Fibroblast of mammary gland (primary cell): ENCODE measurements at places on chromosomes 4 and X.

GRCh38 chrX:16587836-16588235, 62.1 kb upstream of the S100G start:
- DNase-seq: peak; percentile 35

GRCh38 chr4:181158971-181159370, 1084.2 kb upstream of the TENM3 start:
- no peak for DNase-seq

DNA sequence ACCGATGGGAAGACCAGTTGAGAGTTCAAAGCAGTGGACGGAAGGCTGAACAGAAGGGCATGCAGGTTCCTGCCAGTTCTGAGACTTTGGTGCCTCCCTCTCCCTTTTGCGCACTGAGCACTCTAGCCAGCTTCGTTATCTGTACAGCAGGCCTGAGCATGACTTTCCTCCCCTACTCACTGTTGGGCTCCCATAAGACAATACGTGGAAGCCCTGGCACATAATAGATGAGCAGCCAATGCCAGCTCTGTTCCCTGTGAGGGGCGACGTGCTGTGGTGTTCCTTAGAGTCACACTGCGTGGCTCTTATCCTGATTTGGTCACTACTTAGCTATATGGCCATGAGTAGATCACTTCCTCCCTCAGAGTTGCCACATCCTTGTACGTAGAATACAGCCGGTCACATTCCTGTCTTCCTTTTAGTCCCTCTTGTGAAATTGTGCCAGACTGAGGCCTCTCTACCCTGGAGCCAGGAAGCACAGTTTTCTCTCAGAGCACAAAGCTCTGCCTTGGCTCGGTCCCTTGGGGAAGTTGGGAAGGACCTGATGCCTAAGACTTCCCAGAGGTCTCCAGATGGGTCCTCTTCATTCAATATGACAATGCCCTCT, 160.4 kb upstream of the MAMLD1 start:
- peak; percentile 78 for DNase-seq

- peak; percentile 86 for DNase-seq
Measured at GRCh38 chr4:37726666-37727065, 40.5 kb upstream of the RELL1 start.

- no peak for DNase-seq
Measured at GRCh38 chr4:5801696-5802095, 90.7 kb downstream of the EVC start.

- DNase-seq: no peak
Measured at GRCh38 chrX:39724544-39724943, 373.2 kb downstream of the BCOR start.

GRCh38 chr4:37685161-37685822, 884 bp downstream of the RELL1 start:
- peak; percentile 87 for DNase-seq

GRCh38 chr4:80685214-80685613, 345.3 kb upstream of the BMP3 start:
- DNase-seq: no peak

DNA sequence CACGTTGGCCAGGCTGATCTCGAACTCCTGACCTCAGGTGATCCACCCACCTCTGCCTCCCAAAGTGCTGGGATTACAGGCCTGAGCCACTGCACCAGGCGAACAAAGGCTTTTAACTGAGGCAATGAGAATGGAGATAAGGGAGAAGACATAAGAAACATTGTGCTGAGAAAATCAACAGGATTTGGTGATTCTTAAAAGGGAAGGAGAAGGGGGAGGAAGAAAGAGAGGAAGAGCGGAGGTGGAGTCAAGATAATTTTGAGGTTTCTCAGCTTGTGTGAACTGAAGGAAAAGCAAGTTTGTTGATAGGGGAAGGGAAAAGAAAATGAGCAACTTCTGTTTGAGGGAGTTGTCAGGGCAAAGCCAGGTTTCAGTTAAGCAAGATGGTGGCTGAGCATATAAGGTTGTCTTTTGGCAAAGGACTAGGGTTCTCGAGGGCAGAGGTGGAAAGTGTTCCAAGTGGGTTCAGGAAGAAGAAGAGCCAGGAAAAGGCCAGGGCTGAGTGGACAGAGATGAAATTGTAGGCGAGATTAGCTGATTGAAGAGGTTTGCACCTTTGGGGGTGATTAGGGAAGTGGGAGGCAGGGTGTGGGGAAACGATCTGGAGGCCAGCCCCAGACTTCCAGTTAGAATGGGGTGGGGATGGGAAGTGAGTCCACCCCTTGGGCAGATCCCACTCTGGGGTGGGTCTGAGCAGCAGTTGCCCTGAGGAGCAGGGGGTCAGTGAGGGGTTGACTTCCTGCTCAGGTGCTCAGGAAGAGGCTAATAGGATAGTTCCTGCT, 7.8 kb downstream of the DOCK11 start:
- no peak for DNase-seq

DNA sequence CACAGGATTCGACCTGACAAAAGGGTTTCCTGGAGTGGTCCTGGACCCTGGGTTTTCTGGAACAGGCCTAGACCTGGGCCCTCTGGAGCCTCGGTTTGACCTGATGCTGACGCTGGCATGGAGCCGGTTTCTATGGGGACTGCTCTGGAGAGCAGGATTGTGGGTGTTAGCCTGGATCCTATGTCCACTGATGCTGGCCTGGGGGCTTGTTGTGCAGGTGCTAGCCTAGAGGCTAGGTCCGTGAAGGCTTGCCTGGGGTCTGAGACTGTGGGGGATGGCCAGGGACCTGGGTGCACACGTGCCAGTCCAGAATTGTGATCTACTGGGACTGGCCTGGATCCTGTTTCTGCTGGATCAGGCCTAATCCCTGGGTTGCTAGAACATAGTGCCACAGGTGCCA, 173.1 kb downstream of the TMEM47 start:
- no peak for DNase-seq

GRCh38 chr4:13985837-13986236, 358.3 kb upstream of the BOD1L1 start:
- DNase-seq: peak; percentile 62

DNA sequence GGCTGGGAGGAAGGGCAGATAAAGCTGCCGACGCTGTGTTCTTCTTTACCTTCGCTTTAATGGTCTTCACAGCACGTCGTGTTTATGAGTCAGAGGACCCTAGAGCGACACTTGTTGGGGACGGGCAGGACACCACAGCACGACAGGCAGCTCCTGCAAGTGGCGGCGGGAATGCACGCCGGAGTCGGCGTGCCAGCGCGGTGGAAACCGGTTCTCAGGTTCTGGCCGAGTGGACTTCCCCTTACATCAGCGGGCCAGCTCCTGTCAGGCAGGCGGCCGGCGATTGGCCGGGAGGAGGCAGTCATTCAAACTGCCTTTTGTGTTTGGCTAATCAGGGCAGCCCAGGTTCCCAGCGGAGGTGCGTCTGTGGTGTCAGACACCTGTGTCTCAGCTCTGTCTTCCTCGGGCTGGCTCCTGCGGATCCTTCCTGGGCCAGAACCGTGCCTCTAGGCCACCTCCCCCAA, 150.9 kb downstream of the SHROOM3 start:
- DNase-seq: no peak

DNA sequence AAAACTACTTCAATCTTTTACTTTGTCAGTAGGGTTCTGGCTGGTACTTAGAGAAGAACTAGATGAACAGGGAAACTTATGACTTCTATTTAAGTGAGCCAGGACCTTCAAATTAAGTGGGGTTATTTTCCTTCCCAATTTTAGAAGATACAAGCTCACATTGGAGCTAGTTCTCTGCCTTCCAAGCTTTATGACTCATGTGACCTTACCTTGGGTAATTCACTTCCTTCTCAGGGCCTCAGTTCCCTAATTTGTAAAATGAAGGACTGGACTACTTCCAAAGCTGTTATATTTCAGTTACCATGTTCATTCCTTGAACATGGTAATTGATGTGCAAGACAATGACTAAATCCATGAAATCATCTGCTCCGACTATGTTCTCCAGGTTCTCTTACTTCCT, 32.0 kb upstream of the DCX start:
- DNase-seq: no peak

DNA sequence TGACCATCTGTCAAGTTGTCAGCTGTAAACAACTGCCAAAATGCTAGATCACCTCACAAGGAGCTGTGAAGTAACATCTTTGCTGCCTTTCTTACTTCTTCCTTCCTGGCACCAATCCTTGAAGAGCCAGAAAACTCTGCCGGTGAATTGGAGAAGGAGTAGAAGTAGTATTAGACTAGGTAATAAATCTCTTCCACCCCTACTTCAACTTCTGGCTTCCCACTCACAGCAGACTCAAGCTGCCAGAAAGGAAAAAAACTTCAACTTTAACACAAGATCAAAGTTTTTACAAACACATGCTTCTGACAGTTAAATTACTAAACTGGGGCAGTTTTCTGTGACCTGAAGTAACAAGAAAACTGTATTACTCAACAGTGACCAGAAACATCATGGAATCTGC, 164.7 kb upstream of the SLC7A11 start:
- DNase-seq: peak; percentile 35

DNA sequence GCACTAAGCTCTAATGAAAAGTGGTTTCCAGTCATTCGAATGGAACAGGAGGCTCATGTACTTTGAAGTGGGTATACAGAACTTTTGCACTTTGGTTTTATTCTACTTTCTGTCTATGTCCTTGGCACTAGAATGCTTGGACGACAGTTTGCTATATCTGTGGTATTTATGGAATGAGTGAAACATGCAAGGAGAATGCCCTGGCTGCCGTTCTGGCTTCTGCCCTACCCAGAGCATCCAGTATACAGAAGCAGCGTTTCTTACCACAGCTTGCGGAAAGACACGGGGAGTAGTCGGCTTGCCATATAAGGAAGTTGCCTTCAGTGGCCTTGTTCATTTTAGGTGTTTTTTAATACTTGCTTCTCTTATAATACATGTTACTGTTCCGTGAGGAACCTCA, 98.0 kb downstream of the TBL1X start:
- peak; percentile 73 for DNase-seq

DNA sequence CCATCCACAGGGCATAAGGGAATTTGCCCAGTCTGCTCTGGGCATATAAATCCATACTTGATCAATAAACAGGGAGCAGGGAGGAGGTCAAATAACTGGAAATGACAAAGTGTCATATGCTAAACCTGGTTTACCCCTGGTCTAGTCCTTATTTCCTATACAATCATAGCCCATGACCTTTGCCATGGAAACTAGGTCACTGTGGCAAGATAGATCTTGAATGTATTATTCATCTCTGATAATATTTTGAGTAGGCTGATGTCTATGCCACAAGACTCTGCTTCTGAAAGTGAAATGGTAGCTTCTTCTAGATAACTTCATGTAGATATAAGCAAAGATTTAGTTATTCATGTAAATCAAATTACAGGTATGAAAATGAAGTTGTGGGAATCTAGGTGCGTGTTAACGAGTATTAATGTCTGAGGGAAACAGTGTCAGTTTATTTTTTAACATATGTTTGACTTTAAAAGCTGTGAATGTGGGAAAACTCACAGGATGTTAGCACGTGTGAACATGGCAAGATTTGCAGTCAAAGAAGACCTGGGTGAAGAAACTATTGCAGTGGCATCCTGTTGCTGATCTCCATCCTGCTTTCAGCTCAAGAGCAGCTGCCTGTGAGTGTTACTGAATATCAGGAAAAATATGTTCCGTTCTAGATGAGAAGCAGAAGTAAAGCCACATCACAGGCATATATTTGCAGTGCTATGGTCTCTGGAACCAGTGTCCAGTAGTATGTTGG, 81.8 kb upstream of the NDP start:
- no peak for DNase-seq

- DNase-seq: peak; percentile 62
Measured at GRCh38 chr4:20279381-20279780, 27.7 kb downstream of the SLIT2 start.

- no peak for DNase-seq
Measured at GRCh38 chr4:5895287-5895686, 2.4 kb upstream of the CRMP1 start.

DNA sequence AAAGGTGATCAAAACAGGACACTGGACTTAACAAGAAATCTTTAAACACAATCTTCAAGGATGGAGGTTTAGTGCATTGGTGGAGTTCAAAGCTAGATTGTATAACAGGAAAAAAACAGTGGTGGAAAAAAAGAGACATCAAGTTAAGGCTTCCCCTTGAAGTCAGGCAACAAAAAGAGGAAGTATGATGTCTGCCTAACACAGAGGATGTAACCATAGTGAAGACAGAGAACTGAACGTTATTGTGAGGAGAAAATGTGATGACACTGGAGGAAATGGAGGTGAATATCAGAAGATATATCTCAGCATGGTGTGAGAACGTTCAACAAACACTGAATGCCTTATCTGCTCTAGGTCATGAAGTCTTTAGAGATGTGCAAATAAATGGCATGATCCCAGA, 192.4 kb upstream of the AR start:
- DNase-seq: no peak

GRCh38 chr4:114615435-114615834, 16.8 kb downstream of the UGT8 start:
- DNase-seq: no peak

DNA sequence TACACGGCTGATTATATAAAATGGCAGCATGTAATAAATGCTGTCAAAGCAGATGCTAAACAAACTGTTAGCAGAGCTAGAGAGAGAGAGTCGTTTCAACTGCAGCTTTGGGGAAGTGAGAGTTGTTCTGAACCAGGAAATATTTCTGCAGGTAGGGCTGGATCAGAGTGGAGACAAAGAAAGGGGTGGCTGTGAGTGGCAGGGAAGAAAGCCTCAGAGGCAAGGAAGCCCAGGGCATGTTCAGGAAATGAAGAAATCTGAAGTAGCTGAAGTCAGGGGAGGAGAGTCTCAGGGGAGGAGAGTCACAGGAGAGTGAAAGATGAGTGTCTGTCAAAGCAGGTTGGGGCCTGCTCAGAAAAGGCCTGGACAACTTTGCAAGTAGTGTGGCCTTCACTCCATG, 48.4 kb upstream of the RPS6KA3 start:
- no peak for DNase-seq

GRCh38 chrX:134875671-134876070, 115.1 kb upstream of the SMIM10 start:
- DNase-seq: no peak

DNA sequence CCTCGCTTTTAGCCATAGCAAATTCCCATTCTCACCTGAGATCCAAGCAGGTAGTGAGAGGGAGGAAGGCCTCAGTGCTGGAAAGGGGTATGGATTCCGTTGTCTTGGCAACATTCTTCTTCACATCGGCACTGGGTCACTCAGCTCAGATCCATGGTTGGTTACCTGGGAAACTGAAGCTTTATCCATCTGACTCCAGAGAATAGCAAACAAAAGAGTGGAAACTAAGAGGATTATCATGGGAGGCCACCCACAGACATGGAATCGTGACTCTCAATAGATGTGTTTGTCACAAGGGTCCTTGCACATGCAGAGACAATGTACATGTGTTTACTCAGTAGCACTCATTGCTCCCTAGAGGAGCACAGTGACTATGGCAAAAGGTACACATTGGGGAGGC, 81.0 kb downstream of the MAGED4 start:
- no peak for DNase-seq

DNA sequence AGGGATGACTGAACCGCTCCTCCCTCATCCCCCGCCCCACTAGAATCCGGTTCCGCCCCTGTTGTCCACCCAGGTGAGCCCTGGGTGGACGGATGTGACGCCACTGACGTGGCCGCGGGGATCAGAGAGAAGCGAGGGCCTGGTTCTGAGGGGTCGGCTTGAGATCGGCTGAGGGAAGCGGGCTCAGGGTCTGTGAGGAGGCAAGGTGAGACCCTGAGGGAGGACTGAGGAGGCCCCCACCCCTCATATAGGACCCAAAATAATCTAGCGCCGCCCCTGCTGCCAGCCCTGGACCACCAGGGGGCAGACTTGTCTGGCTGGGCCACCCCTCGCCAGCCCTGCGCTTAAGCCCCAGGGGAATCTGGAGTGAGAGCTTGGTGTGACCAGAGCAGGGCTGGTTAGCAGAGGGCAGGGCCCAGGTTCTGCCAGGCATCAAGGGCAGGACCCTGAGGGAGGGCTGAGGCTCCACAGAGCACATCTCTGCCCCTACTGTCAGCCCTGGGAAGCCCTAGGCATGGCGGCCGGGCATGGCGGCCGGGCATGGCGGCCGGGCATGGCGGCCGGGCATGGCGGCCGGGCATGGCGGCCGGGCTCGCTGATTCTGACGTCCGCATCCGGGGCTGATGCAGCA, at the start of gene MAGEA8:
Gene MAGEA8, plus strand, starts transcription at position 103 of the 631 bp plus-strand sequence. CDS start 3,090 bp downstream, outside the sequence.
- DNase-seq: no peak
